ENCODE measurements at places on chromosomes 11 and 22. TPM values are rescaled to one million over a fixed set of nuclear protein-coding genes. Genes with fewer than 3 reads are reported as not detected.

GRCh38 chr11:102453302-102453695 lies 734 bp upstream of the TMEM123 start:
- no peak for DNase-seq
- H3K4me1 ChIP-seq: peaks cover 35% of the 10 kb centered on the region
- peak overlapping the region; percentile 97 for H3K4me3 ChIP-seq
- no peaks in the 10 kb centered on the region for H3K36me3 ChIP-seq

OR52K1 gene
- not detected for total RNA-seq

GRCh38 chr11:110373051-110373702 lies 56.6 kb upstream of the FDX1 start:
- no peak for DNase-seq
- H3K36me3 ChIP-seq: no peaks in the 10 kb centered on the region
- no peak overlapping the region for H3K4me3 ChIP-seq
- H3K27me3 ChIP-seq: no peaks in the 10 kb centered on the region

GRCh38 chr11:2693271-2694261 lies 6.2 kb downstream of the KCNQ1OT1 start:
- H3K27me3 ChIP-seq: no peaks in the 10 kb centered on the region
- no peak overlapping the region for H3K4me3 ChIP-seq
- no peak for DNase-seq
- H3K27ac ChIP-seq: no peak overlapping the region
- H3K4me1 ChIP-seq: peaks cover 87% of the 10 kb centered on the region

GRCh38 chr22:46748908-46749675 lies 11.0 kb upstream of the CERK start:
- H3K4me3 ChIP-seq: no peak overlapping the region
- H3K4me1 ChIP-seq: peaks cover 39% of the 10 kb centered on the region
- no peaks in the 10 kb centered on the region for H3K27me3 ChIP-seq
- no peak overlapping the region for H3K27ac ChIP-seq
- DNase-seq: no peak

- H3K27me3 ChIP-seq: no peaks in the 10 kb centered on the region
- H3K36me3 ChIP-seq: peaks cover 31% of the 10 kb centered on the region
- no peak for DNase-seq
- no peak overlapping the region for H3K4me3 ChIP-seq
- H3K27ac ChIP-seq: no peak overlapping the region
Measured at GRCh38 chr11:13358596-13359270, 81.1 kb downstream of the BMAL1 start.

Measured in esophagus muscularis mucosa (tissue), 4 donors.